ENCODE measurements at places on chromosomes 7 and 10.

GRCh38 chr10:97575127-97575668 lies 2.6 kb downstream of the ANKRD2 start:
- no peak for DNase-seq

DNA sequence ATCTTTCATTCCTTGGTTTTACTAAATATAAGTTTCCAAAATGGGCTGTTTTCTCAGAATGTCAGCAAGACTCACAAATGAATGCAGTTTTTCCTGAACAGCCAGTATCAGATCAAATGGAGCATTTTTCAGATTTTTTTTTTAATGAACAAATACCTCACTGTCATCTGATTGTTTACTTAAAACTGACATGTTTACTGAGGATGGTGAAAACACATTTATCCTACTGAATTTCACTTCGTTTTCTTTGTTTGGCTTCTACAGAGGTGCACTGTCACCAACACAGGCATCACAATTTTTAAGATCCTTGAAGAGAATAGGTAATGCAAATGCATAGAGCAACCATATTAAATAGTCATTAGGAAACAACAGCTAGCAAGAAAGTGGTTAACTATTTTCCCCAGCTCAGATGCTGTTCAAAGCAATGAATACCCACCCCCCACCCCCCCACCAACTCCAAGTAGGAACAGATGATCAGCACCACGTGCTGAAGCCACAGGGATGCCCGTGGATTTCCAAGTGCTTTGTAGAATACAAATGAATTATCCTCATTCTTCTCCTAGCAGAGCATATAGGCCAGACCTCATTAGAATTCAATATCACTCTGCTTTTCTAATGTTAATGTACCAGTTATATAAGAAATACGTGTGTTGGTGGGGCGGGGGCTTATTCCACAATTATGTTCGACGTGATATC lies 205.9 kb downstream of the SKAP2 start:
- DNase-seq, result no peak

DNA sequence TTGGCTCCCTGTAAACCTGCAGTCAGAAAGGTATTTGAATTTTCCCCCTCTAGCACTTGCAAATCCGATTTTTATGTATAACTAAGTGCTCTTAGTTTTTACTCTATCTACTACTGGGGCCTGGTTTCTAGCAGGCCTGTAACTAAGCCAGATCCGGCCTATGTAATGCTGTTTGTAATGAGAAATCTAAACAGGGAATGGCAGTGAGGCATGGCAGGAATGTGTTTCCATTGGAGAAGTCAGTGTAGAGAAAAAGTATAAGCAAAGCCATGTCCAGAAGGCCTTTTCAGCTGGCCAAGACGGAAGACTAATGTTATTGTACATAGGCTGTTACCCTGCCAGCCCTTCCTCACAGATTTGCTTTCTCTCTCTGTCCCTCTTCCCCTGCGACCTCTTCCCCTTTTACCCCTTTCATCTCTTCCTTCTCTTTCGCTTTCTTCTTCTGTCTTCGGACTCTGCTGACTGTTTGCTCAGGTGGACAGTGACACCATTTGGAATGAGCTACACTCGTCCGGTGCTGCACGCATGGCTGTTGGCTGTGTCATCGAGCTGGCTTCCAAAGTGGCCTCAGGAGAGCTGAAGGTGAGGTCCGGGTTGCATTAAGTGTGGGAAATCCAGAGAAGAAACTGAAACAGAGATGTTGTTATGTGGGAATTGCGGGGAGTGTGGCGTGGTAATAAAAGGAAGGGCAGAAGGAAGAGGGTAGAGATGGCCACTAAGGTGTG lies 297.5 kb downstream of the HDAC9 start:
- DNase-seq, result no peak

DNA sequence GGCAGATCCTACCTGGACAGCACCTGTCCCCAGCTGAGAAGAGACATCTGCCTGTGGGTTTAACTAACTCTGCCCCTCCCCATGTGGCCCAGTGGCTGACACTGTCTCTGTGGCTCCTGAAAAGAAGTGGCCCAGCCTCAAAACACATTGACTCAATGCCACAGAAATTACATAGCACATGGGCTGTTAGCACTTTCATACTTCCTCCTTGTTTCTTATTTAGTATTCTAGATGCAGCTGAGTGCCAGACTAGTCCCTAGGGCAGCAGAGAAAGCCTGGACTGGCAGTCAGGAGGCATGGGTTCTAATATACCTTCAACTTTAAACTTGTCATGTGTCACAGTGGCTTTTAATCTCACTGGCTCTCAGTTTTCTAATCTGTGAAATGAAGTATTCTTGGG lies 171.0 kb downstream of the TRIL start:
- DNase-seq, result no peak

GRCh38 chr7:108166687-108167086 lies 36.5 kb upstream of the LAMB4 start:
- no peak for DNase-seq

GRCh38 chr7:50558294-50559053 lies 6.7 kb downstream of the DDC start:
- DNase-seq, result no peak

- DNase-seq, result no peak
These were observed 143.0 kb downstream of the TSPAN12 start for GRCh38 chr7:120714945-120715344.

GRCh38 chr10:127012769-127013152 lies 107.5 kb downstream of the DOCK1 start:
- peak; percentile 74 for DNase-seq

DNA sequence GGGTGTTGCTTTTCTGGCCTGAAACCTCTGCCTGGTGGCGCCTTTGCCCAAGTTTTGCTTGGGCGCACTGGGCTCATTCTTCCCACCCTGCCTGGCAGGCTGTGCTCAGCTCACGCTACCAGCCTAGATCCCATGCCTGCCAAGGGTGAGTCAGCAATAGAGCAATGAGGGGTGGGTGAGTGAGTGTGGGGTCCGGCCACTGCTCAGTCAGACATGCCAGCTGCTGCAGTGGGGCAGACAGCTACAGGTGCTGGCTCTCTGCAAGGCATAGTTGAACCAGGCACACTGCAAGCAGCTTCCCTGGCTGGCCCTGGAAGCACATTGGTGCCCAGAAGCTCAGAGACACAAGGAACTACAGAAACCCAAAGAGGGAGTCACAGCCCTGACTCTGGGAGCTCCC lies 680.9 kb upstream of the LRRTM3 start:
- no peak for DNase-seq

- DNase-seq, result no peak
These were observed 145.0 kb downstream of the TCERG1L start for GRCh38 chr10:131166486-131166885.

GRCh38 chr7:68925241-68925640 lies 673.0 kb upstream of the AUTS2 start:
- DNase-seq, result no peak

DNA sequence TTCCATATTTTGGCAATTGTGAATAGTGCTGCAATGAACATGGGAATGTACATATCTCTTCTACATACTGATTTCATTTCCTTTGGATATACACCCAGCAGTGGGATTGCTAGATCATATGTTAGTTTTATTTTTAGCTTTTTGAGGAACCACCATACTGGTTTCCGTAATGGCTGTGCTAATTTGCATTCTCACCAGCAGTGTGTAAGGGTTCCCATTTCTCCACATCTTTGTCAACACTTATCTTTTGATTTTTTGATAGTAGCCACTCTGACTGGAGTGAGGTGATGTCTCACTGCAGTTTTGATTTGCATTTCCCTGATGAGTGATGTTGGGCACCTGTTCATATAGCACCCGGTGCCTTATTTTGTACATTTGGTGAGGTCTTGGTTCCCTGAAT lies 519.6 kb downstream of the REEP3 start:
- DNase-seq, result no peak

DNA sequence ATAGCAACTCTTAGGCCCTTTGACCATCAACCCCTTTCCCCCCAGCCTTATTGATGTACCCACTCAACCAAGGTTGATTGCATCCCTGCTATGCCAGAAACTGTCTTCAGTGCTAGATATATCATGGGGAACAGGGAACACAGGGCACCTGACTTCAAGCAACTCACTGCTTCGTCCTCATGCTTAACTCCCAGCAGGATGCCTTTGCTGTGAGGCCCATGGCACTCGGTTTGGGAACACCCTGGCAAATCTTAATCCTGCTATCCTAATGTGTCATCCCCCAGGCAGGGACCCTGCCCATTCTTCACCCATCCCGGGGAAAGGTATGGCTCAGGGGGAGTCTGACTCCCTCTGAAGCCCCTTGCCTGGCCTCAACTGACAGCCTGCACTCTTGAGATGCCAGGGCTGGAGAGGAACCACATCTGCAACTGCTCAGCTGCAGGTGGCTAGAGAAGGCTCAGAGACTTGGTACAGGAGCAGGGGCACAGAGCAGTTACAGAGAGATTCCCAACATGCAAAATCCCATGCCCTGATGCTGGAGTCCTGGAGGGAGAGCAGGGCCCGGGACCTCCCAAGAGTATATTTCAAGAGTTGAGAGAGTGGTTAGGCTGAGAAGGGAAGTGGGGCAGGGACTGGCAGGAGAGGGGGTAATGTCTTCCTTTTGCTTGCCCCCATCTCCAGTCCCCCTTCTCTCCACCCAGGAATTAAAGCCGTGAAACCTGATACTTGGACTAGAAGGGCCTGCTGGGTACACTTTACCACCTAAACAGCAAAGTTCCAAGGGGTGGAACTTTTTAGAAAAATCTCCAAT lies 2.4 kb upstream of the UNC5B start:
- no peak for DNase-seq

- DNase-seq, result no peak
These were observed 134.8 kb upstream of the KLF6 start for GRCh38 chr10:3919709-3920308.

DNA sequence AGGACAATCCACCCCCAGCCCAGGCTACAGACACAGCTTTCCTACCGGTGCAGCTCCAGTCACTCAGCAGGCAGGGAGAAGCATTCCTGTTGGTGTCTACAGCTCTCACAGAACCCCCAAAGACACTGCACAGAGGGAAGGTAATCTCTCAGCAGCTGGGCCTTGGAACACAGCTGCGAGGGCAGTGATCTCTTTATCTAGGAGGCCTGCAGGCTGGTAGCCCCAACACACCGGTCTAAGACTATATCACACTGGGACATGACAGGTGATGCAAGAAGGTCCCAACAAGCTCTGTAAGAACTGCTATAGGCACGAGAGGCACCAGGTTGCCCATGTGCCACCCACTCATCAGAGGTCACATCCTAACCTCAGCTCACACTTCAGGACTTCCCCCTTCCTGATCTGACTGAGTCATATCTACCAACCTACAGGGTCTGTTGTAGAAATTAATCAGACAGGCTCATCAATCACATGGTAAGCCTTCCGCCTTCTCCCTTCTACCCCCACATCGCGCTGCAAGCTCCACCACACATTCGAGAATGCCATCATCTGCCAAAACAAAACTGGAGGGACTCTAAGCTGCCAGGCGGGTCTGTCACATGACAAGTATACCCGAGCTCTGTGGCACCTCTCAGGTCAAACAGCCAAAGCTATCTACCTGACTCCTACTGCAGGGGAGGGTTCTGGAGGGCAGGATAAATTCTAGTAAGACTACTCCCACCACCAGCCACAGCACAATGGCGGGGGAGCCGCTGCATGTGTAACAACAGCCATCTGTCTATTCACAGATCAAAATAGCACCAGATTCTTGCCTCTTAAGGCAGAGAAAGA lies 26.1 kb downstream of the FAM53B start:
- no peak for DNase-seq

- DNase-seq, result no peak
These were observed 73.4 kb upstream of the SEPHS1 start for GRCh38 chr10:13421382-13421917.

DNA sequence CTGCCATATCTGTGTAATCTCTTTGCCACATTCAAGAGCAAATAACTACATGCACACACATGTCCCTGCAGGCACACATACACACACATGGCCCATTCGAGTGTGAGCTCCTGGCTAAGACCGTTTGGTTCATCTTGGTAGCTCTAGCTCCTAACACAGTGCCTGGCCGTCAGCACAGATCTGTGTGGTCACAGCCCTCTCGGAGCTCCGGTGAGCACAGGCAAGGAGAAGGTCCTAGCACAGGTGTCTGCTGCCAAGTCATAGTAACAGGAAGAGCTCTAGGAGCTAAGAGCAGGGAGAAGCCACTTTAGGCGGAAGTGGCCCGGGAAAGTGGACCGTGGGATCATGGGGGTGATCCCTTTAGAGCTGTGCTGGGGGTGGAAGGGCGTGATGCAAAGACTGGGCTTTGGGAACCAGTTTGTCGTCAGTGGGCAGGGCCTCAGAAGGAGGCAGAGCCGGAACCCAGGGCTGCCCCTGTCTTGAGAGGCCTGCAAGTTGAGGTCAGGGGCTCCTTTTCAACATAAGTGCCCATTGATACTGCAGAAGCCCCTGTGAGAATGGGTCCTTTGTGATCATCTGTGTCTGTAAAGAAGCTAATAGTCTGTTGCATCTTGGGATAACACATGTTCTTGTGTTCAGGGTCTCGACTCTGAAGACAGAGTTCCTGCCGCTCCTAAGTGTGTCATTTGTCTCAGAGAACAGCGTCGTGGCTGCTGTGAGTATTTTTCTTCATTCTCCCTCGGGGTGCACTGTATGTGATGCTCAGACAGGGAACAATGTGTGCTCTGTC lies 16.6 kb upstream of the ARPC1B start:
- no peak for DNase-seq

DNA sequence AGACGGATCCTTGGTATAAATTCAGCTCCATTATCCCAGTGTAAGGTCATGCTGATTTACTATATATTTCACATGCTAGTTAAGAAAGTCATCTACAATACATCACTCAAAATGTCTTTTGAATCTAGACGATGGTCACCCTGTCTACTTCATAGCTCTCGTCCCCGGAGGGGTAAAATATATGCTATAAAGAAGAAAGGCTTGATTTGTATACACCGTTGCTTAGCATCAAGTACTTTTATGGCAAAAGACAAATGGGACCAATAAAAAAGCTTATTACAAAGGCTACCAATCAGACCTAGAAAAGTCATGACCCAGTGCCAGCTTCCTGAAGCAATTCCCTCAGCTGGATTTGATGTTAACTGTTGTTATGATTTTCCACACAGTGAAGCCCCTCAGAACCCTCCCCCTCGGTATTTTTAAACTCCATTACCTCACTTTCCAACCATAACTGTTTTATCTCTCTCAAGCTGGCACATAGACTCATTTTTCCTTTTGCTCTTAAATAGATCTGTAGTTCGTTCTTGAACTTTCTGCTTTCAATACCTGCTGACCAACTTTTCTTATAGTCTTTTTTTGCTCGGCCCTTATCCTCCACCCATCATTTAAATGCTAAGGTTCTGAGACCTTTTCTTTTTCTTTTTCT lies 104.9 kb downstream of the DOCK4 start:
- no peak for DNase-seq

- DNase-seq, result no peak
These were observed 4.2 kb downstream of the HTRA1 start for GRCh38 chr10:122465401-122466040.

- no peak for DNase-seq
These were observed 206.7 kb downstream of the POU6F2 start for GRCh38 chr7:39184391-39184790.

- DNase-seq, result no peak
These were observed 74.2 kb upstream of the ZNF716 start for GRCh38 chr7:57375783-57376182.

- DNase-seq, result no peak
These were observed 93.5 kb downstream of the AKAP9 start for GRCh38 chr7:92034116-92034515.

- DNase-seq, result no peak
These were observed 12.2 kb upstream of the RFC2 start for GRCh38 chr7:74266191-74266963.

- no peak for DNase-seq
These were observed 3.5 kb upstream of the ARL4A start for GRCh38 chr7:12683678-12684585.

Measured in keratinocyte (primary cell).